Omental fat pad (tissue), 4 donors: ENCODE measurements at places on chromosomes 3 and 15.

DNA sequence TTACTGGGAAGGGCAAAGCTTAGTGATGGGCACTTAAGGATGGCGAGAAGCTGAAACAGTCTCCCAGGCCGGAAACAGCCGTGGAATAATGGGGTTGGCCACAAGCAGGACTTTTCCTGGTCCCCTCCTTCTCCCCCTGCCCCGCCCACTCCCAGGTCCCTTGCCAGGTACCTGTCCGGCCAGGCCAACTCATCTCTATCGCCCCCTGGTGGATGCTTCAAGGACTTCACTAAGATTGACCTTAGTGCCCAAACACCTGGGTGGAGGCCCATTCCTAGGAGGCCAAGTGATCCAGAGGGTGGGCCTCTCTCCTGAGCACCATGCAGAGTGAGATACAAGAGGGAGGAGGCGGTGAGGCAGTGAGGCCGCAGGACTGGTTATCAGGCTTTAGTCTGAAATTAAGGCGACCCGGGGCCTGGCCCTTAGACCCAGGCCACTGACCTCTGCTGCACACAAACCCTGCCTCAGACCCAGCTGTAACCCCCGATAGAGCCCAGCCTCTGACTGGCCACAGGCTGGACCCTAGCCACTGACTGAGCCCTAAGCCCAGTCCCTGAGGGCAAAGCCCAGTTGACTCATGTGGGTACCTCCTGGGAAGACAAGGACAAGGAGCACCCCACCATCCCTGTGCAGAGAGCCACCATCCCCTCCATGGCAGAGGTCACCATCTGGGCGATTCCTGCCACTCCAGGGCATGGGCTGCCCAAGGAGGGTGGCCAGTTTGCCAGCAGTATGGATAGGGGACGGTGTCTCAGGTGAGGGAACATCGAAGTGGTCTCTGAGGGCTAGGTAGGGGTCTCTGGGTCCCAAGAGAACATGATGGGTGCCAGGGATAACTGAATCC lies 37.6 kb downstream of the VIPR1 start:
- no peak for DNase-seq

GRCh38 chr3:155658671-155659261 lies 86.1 kb downstream of the PLCH1 start:
- DNase-seq: no peak

DNA sequence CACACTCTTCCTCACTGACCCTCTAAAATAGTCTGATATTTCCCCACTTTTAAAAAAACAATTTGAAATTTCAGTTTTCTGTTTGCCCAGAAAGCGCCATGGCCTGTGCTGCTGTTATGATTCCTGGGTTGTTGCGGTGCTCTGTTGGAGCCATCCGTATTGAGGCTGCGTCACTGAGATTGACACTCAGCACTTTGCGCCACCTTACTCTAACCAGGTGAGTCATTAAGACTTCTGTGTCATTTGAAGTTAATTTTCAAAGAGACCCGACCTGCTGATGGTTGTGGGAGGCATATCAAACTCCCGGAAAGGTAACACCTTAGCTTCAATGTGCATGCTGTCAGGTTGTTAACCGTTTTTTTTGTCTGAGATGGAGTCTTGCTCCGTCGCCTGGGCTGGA lies 5.8 kb downstream of the OXNAD1 start:
- no peak for DNase-seq

GRCh38 chr3:14907043-14907966 lies 40.1 kb upstream of the NR2C2 start:
- no peak for DNase-seq

DNA sequence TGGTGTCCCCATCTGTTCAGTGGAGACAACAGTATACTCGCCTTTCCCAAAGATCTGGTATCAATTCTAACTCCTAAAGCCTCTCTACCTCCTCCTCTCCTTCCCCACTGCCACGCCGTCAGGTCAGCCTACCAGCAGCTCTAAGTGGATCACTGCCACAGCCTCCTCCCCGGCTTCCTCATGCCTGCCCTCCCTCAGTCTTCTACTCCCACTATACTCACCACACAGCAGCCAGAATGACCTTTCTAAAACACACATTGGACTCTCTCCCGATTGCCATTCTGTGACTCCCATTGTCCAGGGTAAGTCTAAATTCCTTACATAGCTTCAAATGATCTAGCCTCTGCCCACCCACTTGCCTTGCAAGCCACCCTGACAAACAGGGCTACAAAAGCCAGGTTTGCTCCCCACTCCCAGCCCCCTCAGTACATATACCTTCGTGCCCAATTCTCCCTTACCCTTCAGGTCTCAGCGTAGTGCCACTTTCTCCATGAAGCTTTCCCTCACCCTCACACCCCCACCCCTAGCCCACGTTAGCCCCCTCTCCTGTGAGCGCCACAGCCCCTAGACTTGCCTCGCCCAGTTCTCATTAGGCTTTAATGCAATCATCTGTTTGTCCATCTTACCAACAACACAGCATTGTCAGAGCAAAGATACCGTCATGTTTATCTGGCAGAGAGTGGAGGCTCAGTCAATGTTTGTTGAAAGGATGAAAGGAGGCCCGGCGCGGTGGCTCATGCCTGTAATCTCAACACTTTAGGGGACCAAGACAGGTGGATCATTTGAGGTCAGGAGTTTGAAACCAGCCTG lies 9.5 kb upstream of the SEMA7A start:
- no peak for DNase-seq

GRCh38 chr3:16513141-16514020 lies at the start of gene RFTN1:
RFTN1 (minus strand) TSS chr3:16513699; CDS start chr3:16493869, 19,830 bp downstream.
- DNase-seq: no peak

DNA sequence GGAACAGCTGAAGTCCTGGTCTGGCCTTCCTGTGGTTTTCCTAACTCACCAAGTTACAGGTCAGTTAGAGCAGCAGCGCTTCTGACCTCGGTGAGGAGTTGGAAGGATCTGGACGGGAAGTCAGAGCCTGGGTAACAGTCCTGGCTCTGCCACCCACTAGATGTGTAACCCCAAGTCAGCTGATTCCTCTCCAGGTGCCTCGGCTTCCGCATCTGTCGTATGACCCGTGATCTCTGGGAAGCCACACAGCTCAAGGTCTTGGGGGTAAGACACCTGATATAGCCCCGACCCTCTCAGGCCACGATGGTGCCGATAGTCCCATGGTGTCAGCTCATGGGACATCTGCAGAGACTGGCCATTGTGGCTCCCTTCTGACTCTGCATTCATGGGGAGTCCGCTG lies 8.3 kb upstream of the PIGZ start:
- DNase-seq: no peak

- no peak for DNase-seq
Measured at GRCh38 chr3:106125321-106125720, 256.5 kb upstream of the CBLB start.

DNA sequence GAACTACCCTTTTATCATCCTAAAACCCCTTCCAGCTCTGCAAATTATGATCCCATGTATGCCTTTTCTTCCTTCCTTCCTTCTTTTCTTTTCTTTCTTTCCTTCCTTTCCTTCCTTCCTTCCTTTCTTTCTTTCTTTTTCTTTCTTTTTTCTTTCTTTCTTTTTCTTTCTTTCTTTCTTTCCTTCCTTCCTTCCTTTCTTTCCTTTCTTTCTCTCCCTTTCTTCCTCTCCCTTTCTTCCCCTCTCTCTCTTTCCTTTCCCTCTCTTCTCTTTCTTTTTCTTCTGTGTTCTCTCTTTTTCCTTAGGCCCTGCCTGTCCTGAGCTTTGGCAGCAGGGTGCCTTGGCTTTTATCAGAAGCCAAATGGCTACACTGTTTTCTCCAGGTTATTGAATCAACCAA lies 66.8 kb downstream of the IQCH start:
- no peak for DNase-seq

DNA sequence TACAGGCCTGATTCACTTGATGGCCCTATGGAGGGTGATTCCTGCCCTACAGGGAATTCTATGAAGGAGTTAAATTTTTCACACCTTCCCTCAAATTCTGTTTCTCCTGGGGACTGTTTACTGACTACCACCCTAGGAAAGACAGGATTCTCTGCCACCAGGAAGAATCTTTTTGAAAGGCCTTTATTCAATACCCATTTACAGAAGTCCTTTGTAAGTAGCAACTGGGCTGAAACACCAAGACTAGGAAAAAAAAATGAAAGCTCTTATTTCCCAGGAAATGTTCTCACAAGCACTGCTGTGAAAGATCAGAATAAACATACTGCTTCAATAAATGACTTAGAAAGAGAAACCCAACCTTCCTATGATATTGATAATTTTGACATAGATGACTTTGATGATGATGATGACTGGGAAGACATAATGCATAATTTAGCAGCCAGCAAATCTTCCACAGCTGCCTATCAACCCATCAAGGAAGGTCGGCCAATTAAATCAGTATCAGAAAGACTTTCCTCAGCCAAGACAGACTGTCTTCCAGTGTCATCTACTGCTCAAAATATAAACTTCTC lies 43.6 kb downstream of the BLM start:
- DNase-seq: no peak
